Thyroid gland (tissue), 4 donors: ENCODE measurements at places on chromosomes 3 and 15.

GRCh38 chr15:78859971-78860719 lies 12.5 kb upstream of the MORF4L1 start:
- H3K4me1 ChIP-seq, result no peaks in the 10 kb centered on the region
- H3K27me3 ChIP-seq, result no peaks in the 10 kb centered on the region
- H3K4me3 ChIP-seq, result no peak overlapping the region
- peak; percentile 66 for DNase-seq

- H3K36me3 ChIP-seq, result no peaks in the 10 kb centered on the region
- DNase-seq, result no peak
- no peaks in the 10 kb centered on the region for H3K27me3 ChIP-seq
- H3K4me1 ChIP-seq, result peaks cover 13% of the 10 kb centered on the region
Measured at GRCh38 chr3:29064085-29064484, 216.8 kb upstream of the RBMS3 start.

- H3K27ac ChIP-seq, result no peak overlapping the region
- H3K36me3 ChIP-seq, result no peaks in the 10 kb centered on the region
- H3K4me1 ChIP-seq, result no peaks in the 10 kb centered on the region
Measured at GRCh38 chr3:66504850-66505641, 4.2 kb upstream of the LRIG1 start.

- no peak overlapping the region for H3K4me3 ChIP-seq
- no peaks in the 10 kb centered on the region for H3K27me3 ChIP-seq
- H3K27ac ChIP-seq, result no peak overlapping the region
- H3K36me3 ChIP-seq, result peaks cover 8% of the 10 kb centered on the region
Measured at GRCh38 chr3:45479621-45480035, 91.3 kb downstream of the LARS2 start.

DNA sequence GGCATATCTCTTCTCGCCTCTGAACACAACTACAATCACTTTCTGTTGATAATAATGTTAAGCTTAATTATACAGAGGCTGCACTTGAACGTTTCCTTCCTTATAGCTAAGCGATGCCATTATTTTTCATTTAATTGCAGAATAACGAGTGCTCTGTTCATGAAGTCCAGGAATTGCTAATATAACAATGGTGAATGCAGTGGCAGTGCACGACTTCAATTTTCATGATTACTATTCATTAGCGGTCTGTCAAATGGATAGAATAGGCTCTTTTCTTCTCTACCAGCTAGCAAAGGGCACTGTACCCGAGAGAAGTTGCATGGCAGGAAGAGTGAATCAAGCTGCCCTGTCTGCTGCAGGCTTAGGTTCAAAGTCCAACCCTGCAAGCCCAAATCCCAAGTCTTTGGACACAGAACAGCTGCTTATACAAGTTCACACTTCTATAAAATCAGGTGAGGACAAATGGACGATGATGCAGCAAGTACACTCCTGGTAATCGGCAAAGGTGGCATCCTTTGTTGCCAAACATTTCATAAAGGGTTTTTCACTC lies 75.6 kb downstream of the PDZRN3 start:
- no peak for DNase-seq
- H3K4me3 ChIP-seq, result no peak overlapping the region
- no peak overlapping the region for H3K27ac ChIP-seq
- H3K36me3 ChIP-seq, result no peaks in the 10 kb centered on the region
- no peaks in the 10 kb centered on the region for H3K27me3 ChIP-seq
- no peaks in the 10 kb centered on the region for H3K4me1 ChIP-seq

DNA sequence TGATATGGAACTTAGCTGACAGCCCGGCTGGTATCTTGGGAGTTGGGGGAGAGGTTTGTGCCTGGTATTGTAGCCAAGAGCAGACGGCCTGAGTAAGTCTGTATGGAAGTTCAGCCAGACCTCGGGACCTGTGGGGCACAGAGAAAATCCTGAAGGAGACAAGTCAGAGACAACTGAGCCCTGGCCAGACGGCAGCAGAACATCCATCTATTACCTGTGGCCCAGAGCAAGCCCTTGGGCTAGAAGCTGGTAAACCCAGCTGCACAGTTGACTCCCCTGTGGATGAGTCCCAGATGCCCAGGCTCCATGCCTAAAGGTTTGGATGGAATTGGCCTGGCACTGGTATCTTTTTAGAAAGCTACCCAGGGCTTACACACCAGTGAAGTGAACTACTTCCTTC lies 70.4 kb upstream of the DLG1 start:
- H3K36me3 ChIP-seq, result no peaks in the 10 kb centered on the region
- H3K27me3 ChIP-seq, result no peaks in the 10 kb centered on the region
- peaks cover 46% of the 10 kb centered on the region for H3K4me1 ChIP-seq
- H3K4me3 ChIP-seq, result no peak overlapping the region
- H3K27ac ChIP-seq, result no peak overlapping the region

DNA sequence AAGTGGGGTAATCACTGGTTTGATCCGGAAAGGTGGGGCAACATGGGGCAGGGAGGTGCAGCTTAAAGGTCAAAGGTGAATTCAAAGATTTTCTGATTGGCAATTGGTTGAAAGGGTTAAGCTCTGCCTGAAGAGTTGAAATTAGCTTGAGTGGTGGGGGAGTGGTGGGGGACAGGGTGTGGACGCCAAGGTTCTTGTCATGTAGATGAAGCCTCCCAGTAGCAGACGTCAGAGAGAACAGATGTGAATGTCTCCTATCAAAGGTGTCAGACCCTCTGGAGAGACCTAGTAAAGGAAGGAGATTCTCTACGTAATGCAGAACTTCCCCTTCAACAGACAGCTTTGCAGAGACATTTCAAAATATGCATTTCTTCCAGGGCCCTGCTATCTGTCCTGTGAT lies 62.8 kb downstream of the ABCC5 start:
- peaks cover 12% of the 10 kb centered on the region for H3K4me1 ChIP-seq
- DNase-seq, result no peak
- no peaks in the 10 kb centered on the region for H3K36me3 ChIP-seq
- H3K27me3 ChIP-seq, result no peaks in the 10 kb centered on the region
- no peak overlapping the region for H3K27ac ChIP-seq

- no peak overlapping the region for H3K4me3 ChIP-seq
- no peak overlapping the region for H3K27ac ChIP-seq
- no peak for DNase-seq
- no peaks in the 10 kb centered on the region for H3K36me3 ChIP-seq
- H3K4me1 ChIP-seq, result no peaks in the 10 kb centered on the region
Measured at GRCh38 chr15:46304321-46304720, 669.5 kb downstream of the SQOR start.

DNA sequence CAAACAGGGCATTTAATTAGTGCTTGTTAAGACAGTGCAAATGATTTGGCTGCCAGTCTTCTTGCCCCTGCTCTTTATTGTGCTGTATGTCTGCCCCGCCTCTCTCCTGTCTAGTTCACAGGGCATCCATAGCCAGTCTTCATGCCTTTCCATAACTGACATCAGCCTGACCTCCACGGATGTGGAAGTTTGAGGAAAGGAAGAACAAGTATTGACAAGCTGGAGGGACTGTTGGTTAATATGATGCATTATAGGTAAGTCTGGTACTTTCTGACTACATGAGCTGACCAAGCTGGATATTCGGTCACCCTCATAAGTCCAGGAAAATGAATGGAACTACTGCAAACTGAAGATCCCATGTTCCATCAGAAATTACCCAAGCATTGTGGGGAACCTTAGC lies 325.9 kb downstream of the TIGIT start:
- no peaks in the 10 kb centered on the region for H3K27me3 ChIP-seq
- H3K36me3 ChIP-seq, result no peaks in the 10 kb centered on the region
- H3K4me1 ChIP-seq, result peaks cover 27% of the 10 kb centered on the region
- DNase-seq, result no peak
- H3K27ac ChIP-seq, result no peak overlapping the region

GRCh38 chr15:85890620-85890980 lies 95.9 kb upstream of the KLHL25 start:
- H3K27me3 ChIP-seq, result no peaks in the 10 kb centered on the region
- no peak overlapping the region for H3K4me3 ChIP-seq
- no peak overlapping the region for H3K27ac ChIP-seq
- no peaks in the 10 kb centered on the region for H3K4me1 ChIP-seq

DNA sequence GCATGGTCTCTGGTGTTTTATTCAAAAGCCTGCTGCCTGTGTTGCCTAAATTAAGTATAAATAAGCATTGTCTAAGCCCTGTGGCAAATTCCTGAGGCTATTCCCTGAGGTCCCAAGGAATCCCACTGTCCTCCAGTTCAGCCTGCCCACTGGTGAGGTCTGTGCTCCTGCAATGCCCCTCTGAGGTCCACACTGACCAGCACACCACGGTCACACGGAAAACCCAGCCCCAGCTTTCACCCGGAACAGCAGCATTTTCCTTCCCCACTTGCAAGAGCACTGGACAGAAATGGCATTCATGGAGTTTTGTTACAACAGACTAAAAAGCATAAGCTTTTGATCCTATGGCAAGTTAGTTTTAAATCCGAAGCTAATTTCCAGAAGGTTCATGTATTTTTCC lies 234.0 kb downstream of the KLF13 start:
- no peaks in the 10 kb centered on the region for H3K4me1 ChIP-seq
- DNase-seq, result no peak
- no peaks in the 10 kb centered on the region for H3K27me3 ChIP-seq
- no peaks in the 10 kb centered on the region for H3K36me3 ChIP-seq

DNA sequence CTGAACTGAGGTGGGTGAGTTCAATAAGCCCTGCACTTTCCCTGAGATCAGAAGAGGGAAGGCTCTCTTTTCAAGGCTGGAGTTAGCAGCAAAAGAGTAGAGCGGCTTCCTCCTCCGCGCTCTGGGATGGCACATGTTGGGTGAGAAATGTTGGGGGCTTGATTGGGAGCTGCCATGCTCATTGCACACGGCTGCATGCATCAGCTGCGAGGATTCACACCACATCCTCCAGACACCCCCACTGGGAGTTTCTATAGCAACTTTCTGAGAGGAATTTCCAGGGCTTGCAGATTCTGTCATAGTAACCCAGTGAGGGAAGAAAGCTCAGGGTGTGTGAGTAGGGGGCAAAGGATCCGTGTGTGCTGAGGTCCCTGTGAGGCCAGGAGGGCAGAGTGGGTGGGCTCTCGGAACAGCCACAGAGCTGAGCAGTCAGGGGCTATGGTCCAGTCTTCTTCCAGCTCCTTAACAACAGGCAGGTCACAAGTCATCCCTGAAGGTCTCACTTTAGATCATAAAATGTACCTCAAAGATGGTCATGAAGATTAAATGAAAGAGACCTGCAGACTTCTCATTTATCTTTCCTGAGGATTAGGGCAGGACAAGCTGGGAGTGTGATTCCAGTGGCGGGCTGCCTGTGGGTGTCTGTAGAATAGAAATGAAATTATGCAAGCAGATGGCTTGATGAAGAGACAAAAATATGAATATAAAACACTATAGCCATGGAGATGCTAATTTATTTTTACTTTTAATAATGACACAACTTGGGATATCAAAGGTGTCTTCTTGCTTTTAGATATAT lies 75.7 kb upstream of the CHRNA7 start:
- H3K36me3 ChIP-seq, result no peaks in the 10 kb centered on the region
- no peak overlapping the region for H3K4me3 ChIP-seq
- no peak overlapping the region for H3K27ac ChIP-seq
- no peaks in the 10 kb centered on the region for H3K4me1 ChIP-seq
- H3K27me3 ChIP-seq, result no peaks in the 10 kb centered on the region

- no peaks in the 10 kb centered on the region for H3K36me3 ChIP-seq
- H3K27ac ChIP-seq, result no peak overlapping the region
- no peaks in the 10 kb centered on the region for H3K4me1 ChIP-seq
- no peak overlapping the region for H3K4me3 ChIP-seq
- no peak for DNase-seq
Measured at GRCh38 chr3:10521772-10522441, 16.5 kb upstream of the ATP2B2 start.

GRCh38 chr3:48248095-48248850 lies 7.4 kb downstream of the ZNF589 start:
- H3K27ac ChIP-seq, result no peak overlapping the region
- no peaks in the 10 kb centered on the region for H3K4me1 ChIP-seq
- no peaks in the 10 kb centered on the region for H3K27me3 ChIP-seq

DNA sequence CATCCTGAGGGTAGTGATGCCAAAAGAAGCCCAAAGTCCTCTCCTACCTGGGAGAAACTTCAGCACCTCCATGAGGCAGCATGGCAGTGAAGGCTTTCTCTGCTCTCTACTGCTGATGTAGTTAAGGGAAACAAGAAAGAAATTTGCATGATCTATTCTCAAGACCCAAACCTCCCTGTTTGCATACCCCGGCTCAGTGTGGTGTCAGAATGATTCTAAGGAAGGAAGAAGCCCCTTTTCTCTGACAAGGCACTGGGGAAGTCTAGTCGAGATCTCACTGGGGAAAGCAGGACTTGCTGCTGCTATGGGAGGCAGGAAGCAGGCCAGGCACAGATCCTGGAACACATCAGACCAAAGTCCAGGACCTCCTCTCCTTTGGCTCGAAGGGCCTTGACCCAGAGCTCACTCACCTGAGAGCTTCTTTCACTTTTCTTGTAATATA lies 89.4 kb upstream of the ICE2 start:
- peaks cover 11% of the 10 kb centered on the region for H3K4me1 ChIP-seq
- no peak overlapping the region for H3K4me3 ChIP-seq
- no peak overlapping the region for H3K27ac ChIP-seq
- H3K27me3 ChIP-seq, result no peaks in the 10 kb centered on the region
- no peak for DNase-seq
- H3K36me3 ChIP-seq, result no peaks in the 10 kb centered on the region

GRCh38 chr15:64111679-64112050 lies 15.9 kb downstream of the SNX1 start:
- H3K36me3 ChIP-seq, result peaks cover 29% of the 10 kb centered on the region
- peaks cover 80% of the 10 kb centered on the region for H3K4me1 ChIP-seq
- no peak for DNase-seq

DNA sequence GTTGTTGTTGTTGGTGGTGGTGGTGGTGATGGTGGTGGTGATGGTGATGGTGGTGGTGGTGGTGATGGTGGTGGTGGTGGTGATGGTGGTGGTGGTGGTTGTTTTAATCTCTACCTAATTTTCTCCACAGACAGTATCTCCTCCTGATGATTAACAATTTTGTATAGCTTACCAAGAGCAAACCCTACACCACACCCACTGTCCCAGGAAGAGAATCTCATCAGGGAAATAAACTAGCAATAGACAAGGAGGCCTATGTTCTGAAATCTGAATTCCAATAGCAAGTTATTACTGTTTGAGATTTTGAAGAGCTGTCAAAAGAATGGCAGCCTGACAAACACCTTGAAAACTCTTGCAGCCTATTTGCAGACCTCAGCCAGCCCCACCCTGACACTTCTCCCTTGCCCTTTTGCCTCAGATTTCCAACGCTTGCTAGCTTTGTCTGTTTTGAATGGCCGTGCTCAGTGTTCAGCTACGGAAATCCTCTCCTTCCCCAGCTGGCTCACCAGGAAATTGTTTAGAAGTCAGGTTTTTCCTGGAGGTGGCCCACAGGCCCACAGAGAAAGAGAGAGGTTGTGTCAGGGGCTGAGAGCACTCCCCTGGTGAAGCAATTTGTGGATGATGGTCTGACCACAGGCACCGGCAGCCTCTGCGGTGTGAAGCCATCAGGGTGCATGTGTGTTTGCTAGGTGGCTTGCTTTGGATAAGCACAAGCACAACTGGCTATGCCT lies 101.6 kb downstream of the MAGI1 start:
- H3K4me1 ChIP-seq, result peaks cover 17% of the 10 kb centered on the region
- no peaks in the 10 kb centered on the region for H3K27me3 ChIP-seq

DNA sequence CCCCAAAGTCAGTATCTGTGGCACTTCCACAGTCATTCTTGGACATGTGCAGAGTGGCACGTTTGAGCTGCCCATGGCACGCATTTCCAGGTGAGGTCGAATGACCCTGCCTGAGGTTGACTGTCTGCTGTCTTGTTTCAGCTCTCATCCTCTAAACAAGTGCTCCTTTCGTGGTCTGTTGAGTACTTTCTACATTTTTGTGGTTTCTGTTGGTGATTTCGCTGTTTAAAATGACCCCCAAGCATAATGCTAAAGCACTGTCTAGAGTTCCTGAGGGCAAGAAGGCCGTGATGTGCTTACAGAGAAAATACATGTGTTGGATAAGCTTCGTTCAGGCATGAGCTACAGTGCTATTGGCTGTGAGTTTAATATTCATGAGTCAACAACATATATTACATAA lies 40.0 kb upstream of the SAMMSON start:
- peaks cover 9% of the 10 kb centered on the region for H3K36me3 ChIP-seq
- no peak for DNase-seq
- H3K4me3 ChIP-seq, result no peak overlapping the region
- no peaks in the 10 kb centered on the region for H3K27me3 ChIP-seq
